ENCODE measurements at places on chromosomes 5 and 9.

DNA sequence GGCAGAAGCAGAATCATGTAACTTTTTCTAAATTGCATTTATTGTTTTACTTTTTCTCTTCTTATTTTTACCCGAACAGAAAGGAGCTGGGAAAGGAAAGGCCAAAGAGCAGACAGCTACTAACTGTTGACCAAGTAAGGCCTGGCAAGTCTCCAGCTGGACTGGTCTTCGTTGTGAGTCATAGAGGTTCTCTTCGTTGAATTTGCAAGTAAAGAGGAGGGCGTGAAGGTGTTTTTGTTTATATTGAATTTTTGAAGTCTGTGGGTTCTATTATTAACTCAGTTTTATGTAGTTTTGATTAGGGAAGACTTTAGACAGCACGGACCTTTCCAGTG lies 416.5 kb upstream of the CCNH start:
- DNase-seq: no peak

DNA sequence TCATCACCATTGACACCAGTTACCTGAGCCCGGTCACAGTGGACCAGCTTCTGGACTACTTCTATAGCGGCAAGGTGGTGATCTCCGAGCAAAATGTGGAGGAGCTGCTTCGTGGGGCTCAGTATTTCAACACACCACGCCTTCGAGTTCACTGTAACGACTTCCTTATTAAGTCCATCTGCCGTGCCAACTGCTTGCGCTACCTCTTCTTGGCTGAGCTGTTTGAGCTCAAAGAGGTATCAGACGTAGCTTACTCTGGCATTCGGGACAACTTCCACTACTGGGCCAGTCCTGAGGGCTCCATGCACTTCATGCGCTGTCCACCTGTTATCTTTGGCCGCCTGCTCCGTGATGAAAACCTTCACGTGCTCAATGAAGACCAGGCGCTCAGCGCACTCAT lies 520 bp downstream of the CCIN start:
- no peak for DNase-seq

DNA sequence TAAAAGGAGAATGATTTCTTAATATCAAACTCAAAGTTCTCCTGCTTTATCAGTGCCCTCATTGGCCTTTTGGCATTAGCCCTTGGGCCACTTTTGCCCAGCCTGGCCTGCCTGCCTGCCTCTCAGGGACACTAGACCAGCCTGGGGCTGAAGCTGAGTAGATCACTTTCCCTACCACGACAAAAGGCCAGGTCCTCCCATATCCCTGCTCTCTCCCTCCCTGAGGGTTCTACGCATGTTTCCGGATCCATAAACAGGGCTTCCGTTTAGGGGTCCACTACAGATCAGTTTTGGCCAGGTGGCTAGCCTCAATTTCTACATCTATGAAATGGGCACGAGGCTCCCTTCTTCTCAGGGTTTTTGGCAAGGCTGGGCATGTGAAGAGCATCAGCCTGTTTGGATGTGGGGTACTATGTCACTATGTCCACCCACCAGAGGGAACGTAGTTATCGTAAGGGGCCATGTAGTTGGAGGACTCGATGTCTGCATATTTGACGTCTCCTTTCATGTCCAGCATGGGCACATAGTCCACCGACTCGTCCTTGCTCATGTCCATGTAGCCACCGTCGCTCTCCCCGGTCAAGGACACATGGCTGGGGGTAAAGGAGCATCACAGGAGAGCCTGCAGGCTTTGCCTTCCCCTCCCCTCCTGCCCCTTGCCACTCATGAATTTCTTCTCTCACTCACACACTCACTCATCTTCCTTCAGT lies 34.0 kb downstream of the PDGFRB start:
- no peak for DNase-seq

- no peak for DNase-seq
Observed at GRCh38 chr9:72292256-72292682, 72.7 kb downstream of the ZFAND5 start.

GRCh38 chr5:133938039-133938821 lies 30.2 kb downstream of the C5orf15 start:
- no peak for DNase-seq

DNA sequence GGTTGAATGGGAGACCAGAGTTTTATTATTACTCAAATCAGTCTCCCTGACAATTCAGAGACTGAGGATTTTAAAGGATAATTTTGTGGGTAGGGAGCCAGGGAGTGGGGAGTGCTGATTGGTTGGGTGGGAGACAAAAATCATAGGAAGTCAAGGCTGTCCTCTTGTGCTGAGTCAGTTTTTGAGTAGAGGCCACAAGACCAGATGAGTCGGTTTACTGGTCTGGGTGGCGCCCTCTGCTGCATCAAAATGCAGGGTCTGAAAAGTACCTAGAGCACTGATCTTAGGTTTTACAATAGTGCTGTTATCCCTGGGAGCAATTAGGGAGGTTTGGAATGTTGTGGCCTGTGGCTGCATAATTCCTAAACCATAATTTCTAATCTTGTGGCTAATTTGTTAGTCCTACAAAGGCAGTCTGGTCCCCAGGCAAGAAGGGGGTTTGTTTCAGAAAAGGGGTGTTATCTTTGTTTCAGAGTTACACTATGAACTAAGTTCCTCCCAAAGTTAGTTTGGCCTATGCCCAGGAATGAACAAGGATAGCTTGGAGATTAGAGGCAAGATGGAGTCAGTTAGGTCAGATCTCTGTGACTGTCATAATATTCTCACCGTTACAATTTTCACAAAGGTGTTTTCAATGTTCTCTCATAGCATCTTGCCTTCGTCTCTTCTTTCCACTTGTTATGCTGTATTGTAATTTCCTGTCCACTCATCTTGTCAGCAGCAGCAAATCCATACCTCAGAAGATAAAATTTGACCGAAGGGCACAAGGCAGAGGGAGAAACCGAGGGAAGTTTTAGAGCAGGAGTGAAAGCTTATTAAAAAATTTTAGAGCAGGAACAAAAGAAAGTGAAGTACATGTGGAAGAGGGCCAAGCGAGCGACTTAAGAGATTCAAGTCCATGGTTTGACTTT lies 59.2 kb upstream of the CLINT1 start:
- DNase-seq: peak; percentile 47

DNA sequence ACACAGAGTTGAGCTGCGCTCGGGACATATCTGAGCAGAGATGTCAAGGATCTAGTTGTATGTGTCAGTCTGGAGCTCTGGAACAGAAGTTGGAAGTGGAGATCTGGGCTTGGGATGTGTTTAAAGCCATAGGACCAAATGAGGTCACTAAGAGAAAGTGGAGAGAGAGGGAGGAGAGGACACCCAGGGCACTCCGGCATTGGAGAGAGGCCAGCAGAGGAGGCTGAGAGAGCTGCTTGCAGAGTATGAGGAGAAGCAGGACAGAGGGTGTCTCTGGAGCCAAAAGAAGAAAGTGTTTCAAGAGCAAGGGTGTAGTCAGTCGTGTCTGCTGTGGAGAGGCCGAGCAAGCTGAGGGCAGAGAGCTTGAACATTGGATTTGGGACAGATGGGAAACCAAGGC lies 34.7 kb downstream of the ARHGEF37 start:
- no peak for DNase-seq

GRCh38 chr9:91307279-91307678 lies 54.4 kb downstream of the AUH start:
- DNase-seq: no peak

DNA sequence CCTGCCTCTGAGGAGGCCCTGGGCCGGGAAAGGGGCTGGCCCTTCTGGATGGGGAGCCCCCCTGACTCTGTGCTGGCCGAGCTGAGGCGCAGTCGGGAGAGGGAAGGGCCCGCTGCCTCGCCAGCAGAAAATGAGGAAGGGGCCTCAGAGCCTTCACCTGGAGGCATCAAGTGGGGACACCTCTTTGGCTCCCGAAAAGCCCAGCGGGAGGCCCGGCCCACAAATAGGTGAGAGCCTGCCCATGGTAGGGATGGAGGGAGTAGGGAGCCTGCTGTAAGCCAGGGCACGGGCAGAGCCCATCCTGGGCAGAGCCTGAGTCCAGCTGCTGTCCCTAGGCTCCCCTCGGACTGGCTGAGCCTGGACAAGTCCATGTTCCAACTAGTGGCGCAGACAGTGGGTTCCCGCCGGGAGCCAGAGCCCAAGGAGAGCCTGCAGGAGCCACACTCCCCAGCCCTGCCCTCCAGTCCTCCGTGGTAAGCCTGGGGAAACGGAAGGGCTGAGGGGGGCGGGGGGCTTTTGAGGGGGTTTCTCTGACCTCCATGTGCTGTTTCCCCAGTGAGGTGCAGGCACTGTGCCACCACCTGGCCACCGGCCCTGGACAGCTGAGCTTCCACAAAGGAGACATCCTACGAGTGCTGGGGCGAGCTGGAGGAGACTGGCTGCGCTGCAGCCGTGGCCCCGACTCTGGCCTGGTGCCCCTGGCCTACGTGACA lies 44.3 kb upstream of the TESK1 start:
- no peak for DNase-seq

GRCh38 chr5:177388521-177389052 lies 4.4 kb downstream of the SLC34A1 start:
- no peak for DNase-seq

GRCh38 chr5:66906021-66906420 lies 290.6 kb downstream of the CD180 start:
- no peak for DNase-seq

- DNase-seq: no peak
Observed at GRCh38 chr9:103990311-103990710, 103.8 kb upstream of the SMC2 start.

GRCh38 chr5:69276422-69277174 lies 41.9 kb downstream of the CDK7 start:
- no peak for DNase-seq

- DNase-seq: no peak
Observed at GRCh38 chr9:87874304-87874623, 8.4 kb upstream of the SPATA31E1 start.

DNA sequence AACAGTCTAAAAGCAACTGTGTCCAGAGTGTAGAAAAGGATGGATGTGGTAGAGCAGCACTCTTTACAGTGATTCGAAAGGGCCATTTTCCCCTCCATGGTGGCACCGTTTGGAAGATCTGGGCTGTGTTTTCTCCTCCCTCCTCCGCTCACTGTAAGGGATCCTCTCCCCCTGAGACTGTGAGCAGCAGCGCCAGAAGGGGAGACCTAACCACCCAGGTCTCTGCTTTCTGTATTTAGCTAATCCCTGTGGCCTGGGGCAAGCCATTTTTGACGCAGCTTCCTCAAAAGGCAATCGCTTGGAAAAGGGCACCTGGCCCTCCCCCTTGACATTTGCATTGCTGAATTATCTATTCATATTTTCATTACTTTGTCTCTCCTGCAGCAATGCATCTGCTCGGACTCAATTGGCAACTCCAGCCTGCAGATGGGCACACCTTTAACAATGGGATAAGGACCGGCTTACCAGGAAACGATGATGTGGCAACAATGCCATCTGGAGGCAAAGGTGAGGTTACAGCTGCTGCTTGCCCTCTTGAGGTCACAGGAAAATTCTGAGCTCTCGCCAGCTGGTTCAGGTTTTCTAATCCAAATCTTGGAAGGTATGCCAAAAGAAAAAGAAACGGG lies 244.3 kb upstream of the WWC1 start:
- no peak for DNase-seq

GRCh38 chr5:75610201-75610600 lies 1.1 kb upstream of the ANKDD1B start:
- no peak for DNase-seq

DNA sequence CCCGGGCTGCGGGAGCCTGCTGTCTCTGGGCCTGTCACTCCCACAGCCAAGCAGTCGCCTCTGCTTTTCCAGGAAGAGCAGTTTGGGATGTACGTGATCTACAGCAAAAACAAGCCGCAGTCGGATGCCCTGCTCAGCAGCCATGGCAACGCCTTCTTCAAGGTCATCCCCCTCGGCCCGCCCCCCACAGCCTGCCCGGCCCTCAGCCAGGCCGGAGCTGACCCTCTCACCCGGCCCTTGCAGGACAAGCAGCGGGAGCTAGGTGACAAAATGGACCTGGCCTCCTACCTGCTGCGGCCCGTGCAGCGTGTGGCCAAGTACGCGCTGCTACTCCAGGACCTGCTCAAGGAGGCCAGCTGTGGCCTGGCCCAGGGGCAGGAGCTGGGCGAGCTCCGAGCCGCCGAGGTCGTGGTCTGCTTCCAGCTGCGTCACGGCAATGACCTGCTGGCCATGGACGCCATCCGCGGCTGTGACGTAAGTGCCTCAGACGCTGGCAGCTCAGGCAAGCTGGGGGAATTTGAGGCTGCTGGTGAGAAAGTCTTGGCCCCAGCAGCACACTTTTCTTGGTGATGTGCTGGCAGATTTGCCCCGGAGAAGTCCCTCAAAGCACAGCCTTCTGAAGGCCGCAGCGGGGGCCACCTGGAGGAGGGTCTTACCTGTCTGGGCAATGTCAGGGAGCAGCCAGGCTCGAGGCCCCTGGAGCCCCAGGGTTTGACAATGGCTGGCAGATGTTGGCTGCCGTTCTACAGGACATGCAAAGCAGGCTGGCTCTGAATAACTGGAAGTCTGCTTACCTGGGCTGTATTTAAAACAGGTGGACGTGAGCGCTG lies 20.1 kb upstream of the LRRC14B start:
- no peak for DNase-seq

GRCh38 chr9:93962561-93963440 lies 7.6 kb upstream of the BARX1 start:
- DNase-seq: peak; percentile 63

DNA sequence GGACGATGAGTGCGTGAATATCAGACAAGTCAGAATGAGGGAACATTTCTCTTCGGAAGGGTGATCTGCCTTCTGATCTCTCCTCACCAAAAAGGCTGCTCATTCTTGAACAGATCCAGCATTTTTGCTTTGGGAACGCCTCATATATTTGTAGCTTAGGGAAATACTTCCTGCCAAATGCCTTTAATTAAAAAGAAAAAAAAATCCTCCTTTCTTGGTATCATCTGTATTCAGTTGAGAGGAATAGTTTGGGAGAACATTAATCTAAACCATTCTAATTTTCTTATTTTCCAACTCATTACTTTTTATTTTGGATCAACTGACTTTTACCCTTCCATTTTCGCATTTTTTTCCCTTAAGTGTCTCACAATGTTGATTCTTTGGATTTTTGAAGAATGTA lies 163.4 kb downstream of the SNX18 start:
- no peak for DNase-seq

GRCh38 chr5:158349987-158350386 lies 491.0 kb upstream of the CLINT1 start:
- DNase-seq: no peak

Data from stimulated activated CD8-positive, alpha-beta memory T cell treated with anti-CD3 and anti-CD28 coated beads, Interleukin-4, amount 100 ng/mL, for 24 hours (primary cell).